NCI-H226 (cell line): ENCODE measurements at places on chromosomes 3 and 15.

- DNase-seq = no peak
Measured at GRCh38 chr15:92288755-92289154, 104.9 kb upstream of the ST8SIA2 start.

GRCh38 chr15:65887565-65887964, 18.3 kb downstream of the RAB11A start:
- no peak for DNase-seq

DNA sequence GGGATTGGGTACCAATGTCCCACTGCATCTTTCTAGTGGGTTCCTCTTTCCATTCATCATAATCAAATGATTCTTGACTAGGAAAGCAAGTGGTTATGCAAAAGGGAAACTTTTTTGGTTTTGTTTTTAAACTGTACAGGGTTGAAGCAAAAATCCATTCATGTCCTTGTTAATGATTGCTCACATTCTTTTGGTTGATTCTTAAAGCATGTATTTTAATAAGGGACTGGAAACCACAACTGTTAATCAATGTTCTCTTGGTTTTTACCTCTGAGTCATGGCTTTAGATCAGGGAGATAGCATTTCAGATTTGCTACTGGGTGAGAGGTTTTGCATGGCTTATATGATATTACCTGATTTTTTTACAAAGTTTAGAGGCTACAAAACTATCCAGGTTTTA, 371.7 kb upstream of the RGMA start:
- no peak for DNase-seq

DNA sequence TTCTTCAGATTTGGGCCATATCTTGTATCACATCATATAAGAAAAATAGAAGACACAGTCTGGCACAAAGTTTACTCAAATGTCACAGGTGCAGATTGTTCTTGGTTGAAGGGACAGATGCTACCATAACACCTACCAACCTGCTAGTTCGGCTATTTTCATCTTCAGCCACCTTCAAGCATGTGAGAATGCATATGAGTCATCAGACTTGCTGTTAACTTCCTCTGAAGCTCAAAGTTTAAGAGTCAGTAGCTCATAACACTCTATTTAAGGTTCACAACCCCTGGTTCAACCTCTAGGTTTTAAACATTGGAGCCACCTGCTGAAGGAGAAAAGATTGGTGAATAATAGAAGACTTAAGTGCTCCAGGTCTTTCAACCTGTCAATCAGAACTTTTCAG, 522.8 kb downstream of the NLGN1 start:
- DNase-seq = peak; percentile 42

GRCh38 chr3:13684350-13684749, 135.4 kb downstream of the FBLN2 start:
- DNase-seq = no peak

DNA sequence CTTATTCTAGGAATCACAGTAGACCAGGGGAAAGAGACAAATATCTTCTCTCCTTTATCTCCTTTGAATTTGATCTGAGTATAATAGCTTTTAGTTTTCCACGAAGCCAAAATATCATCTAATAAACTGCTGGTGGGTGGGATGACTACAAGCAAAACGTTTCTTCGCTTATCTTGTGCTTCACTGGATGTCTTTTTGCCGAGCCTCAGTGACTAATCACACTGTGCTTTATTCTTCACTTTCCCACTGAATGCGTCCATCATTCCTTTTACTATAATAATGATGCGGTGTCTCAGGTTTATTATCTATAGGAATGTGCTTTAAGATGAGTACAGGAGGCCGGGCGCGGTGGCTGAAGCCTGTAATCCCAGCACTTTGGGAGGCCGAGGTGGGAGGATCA, 32.5 kb downstream of the CEP152 start:
- DNase-seq = no peak

DNA sequence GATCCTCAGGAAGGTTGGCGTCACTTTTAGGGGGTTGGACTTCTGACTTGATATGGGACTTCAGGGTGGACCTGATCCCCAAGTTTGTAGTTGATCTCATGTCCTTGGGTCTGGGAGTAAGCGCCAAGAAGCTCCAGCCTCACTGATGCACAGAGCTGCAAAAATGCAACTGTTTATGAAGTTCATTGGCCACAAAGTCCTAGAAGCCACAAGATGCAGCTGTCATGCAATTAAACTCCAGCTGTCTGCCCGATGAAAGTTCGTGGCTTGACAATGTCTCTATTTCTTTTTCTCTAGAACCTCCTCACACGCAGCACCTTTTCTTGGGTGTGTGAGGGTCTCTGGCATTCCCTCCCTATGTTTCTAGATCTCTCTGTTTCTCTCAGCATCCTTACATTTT, 9.2 kb upstream of the ACAN start:
- DNase-seq = no peak

DNA sequence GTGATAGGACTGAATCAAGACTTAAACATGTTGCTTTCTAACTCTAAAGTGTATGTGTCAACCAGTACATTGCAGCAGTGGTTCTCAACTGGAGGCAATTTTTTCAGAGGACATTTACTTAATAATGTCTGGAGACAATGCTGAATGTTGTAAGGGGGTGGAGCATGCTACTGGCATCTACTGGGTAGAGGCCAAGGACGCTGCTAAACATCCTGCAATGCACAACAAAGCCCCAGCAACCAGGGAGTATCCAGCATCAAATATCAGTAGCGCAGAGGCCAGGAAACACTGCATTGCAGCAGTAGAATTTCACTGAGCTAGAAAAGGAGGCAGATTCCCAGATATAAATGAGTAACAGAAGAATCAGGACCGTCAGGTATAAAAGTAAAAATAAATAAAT, 79.8 kb upstream of the GRM7 start:
- no peak for DNase-seq

- no peak for DNase-seq
Measured at GRCh38 chr15:70066447-70066846, 31.3 kb downstream of the TLE3 start.

DNA sequence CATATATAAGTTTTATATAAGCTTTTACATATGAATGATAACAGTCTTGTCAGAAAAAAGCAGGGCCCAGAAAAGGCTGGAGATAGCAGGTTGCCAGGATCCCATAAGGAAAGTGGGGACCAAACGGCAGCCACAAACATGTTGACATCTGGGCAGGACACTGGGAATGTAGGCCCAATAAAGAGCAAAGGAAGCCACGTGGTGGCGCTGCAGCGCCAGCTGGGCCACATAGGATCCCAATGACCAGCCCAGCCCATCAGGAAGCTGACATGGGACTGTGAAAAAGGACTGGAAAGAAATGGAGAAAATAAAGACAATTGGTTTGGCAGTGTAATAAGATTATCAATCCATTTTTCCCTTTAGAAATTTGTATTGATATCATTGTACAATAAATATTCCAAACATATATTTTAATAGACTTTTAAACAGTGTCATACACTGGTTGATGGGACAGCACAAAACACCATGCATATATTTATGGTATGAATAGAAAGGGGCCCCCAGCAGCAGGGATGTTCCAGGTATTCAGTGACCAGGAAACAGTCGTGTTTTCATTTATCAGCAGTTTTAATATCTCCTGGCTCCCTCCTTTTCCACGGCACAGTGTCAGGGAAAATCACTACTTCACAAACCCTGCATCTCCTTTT, 89.0 kb upstream of the STRIT1 start:
- peak; percentile 32 for DNase-seq

GRCh38 chr3:72154391-72155335, 369.7 kb upstream of the PROK2 start:
- DNase-seq = no peak

- DNase-seq = no peak
Measured at GRCh38 chr3:195155570-195156241, 115.3 kb downstream of the XXYLT1 start.

- no peak for DNase-seq
Measured at GRCh38 chr3:190830031-190830430, 32.5 kb downstream of the GMNC start.

DNA sequence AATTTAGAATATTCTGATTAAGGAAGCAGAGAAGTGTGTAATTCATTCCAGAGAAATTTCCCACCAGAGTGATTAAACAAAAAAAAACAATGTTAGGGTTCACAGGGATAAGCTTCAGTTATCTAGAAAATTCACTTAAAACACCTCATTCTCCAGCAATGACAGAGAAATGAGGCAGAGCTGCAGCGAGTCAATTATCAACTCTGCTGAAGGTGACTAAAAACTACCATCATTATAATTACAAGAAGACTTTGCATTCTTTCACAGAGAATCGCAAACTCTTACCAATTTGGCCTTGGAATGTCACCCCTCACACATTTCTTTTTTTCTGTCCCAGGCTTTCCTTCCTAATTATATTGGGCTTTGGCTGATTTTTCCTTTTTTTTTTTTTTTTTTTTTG, 117.1 kb downstream of the RAB11A start:
- no peak for DNase-seq

GRCh38 chr3:28863186-28863585, 417.7 kb upstream of the RBMS3 start:
- DNase-seq = no peak

- DNase-seq = no peak
Measured at GRCh38 chr15:73323956-73324355, 44.8 kb downstream of the HCN4 start.

DNA sequence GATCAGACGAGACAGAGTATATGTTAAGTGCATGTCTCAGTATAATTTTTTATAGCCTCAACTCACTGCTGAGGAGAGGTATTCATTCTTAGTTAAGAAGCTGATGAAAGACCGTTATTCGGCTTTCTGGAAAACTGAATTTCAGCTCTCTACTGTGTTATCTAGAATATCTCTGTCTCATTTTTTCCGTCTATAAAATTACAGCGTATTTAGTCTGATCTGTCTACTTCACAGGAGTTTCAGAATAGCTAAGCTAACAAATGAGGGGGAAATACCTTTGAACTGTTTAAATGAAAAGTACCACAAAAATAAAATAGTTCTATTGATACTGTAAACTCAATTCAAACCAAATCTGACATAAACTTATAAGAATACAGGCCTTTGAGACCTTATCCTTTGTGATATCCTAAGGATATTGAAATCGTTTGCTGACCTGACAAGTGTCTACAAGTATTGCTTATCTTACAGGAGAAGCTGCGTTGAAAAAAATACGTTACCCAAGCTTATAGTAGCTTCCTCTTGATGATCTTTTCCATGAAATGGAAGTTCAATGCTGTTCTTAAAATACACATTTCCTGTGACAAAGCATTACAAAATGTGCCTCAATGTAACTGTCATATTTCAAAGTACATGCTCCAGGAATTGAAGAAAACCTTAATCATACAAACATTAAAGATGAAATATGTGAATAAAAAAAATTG, 104.6 kb downstream of the IL1RAP start:
- DNase-seq = no peak

DNA sequence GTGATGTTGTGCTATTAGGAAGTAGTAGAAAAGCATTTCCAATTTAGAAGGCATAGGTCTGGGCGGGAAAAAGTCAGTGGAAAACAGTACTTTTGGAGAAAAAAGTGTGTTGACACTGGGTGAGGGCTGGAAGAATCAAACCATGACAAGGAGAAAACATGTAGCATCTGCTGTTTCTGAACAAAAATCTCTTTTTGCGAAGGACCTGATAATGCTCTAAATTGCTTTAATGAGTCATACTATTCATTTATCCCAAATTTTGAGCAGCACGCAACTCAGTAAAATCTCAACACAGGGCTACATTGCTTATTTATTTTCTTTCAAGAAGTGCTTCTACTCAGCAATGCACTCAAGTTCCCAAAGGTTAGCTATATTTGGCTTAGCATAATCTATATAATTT, 292.7 kb downstream of the DIPK2A start:
- no peak for DNase-seq

GRCh38 chr3:59531994-59532393, 482.2 kb upstream of the CFAP20DC start:
- no peak for DNase-seq

DNA sequence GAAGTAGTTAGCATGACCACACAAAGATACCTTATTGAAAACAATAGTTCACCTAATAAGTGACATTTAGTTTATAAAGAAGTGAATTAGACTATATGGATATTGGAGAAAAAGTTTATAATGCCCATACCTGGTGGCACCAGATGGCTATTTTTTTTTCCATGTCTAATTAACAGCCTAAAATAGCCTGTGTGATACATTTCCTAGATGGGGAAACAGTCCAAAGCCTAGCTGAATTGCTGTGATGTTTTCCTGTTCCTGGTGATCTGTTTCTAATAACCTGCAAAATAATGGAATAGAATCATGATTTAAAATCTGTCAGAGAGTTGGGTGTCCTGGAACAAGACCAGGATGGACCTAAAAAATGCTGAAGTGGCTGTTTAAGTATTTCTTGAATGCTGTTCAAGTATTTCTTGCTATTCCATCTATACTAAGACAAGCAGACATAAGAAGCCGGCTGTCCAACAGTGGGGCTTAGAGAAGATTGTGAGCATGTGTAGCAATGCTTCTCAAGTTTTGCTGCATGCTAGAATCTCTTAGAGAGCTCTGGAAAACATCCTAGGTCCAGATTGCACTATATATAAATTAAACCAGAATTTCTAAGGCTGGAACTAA, 31.3 kb downstream of the LRRC3B start:
- no peak for DNase-seq

DNA sequence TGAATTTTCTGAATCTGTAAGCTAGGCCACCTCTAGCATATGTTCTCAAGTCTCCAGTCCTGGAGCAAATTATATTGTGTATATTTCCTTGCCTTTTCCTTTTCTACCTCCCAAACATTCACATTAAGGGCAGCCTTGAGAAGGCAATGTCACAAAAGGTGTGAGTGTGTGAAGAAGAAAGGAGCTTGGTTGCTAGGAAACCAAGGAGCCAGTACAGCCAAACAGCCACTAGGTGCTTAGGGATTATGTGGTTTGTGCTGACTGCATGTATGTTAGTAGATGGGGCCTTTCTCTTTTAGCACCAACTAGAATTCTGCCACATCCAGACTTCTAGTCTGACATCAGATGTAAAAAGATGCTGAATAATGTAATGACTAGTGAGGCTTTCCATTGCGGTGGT, 118.8 kb upstream of the DAZL start:
- peak; percentile 43 for DNase-seq

- no peak for DNase-seq
Measured at GRCh38 chr3:119413603-119414280, 49.7 kb downstream of the TMEM39A start.

GRCh38 chr3:25783661-25784512, 644 bp upstream of the NGLY1 start:
- peak; percentile 2 for DNase-seq

DNA sequence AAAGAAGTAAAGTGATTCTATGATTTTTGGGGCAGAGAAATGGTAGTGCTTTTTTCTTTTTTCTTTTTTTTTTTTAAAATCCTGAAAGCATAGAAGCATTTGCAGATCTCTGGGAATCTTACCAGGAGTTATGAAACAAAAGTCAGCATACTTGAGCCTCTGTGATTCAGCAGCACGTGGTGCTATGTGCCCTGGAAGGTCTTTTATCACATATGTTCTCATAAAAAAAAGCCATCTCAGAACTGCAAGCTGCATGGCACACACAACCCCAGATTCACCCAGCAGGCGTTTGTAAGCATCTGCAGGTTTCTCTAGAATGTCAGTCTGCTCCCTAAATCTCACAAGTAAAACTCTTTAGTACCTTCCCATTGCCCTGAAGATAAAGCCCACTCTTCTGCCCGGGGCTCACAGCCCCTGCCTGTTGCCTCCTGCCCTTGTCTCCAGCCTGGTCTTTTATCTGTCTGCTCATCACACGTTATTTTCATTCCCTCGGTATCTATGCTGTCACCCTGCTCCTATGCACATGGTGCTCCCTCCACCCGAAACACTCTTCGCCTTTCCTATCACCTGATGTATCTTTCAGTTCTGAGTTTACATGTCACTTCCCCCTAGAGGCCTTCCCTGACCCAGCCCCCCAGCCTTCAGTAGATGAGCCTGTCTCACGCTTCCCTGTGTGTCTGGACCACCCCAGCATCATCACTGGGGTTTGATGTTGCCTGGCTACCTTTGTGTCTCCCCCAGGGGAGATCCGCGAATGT, 72.4 kb downstream of the CHDH start:
- peak; percentile 6 for DNase-seq

- DNase-seq = no peak
Measured at GRCh38 chr3:178318340-178318739, 217.9 kb upstream of the KCNMB2 start.
